SK-N-MC (cell line): ENCODE measurements at places on chromosomes 3 and 15.

DNA sequence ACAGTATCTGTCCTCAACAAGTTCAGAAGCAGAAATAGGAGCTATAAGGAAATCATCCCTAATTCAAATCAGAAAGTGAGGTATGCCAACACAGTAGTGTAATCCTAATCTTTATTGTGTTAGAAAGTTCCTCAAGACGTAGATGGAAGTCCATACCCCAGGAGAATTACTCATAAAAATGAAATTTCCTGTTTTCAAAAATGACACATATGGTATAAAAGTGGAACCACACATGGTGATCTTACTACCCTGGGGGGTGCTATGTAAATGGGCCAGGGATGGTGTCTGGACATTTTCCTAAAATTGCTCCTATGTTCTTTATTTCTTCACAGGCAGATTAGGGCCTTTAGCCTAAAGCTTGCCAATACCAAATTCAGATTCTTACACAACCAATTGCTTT, 204.1 kb downstream of the ARRDC4 start:
- DNase-seq: no peak

DNA sequence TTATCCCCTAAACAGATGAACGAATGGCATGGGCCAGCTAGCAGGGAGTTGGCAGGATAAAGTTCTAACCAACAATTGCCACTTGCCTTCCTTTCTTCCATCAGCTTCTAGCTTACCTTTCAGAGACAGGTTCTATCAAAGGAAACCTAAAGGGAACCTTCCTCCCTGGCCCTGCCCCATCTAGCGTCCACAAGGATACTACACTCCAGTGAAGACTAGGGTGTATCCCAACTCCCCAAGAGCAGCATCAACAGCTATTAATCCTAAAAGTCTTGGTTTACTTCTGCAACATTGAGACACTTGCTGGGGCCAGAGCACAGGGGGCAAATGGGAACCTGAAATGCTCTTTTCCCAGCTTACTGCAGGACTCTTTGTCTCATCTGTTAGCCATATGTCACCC, 37.0 kb upstream of the TMC3 start:
- no peak for DNase-seq

- no peak for DNase-seq
Observed at GRCh38 chr3:195241592-195242355, 29.2 kb downstream of the XXYLT1 start.

- no peak for DNase-seq
Observed at GRCh38 chr15:94677202-94677790, 445.9 kb downstream of the MCTP2 start.

DNA sequence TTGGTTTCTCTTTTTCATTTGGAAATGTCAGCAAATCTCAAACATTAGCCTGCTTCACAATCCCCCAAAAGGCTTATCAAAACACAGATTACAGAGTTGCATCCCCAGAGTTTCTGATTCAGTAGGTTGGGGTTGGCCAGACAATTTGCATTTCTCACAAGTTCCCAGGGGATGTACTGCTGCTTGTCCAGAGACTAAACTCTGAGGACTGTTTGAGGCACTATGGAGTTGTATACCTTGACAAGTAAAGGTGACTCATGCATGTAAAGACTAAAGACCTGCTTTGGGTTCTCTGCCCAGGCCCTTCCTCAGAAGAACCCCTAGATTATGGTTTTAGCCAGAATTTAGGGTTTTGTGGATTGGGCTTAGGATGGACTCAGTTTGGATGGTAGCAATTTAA, 151.1 kb upstream of the ARHGEF26 start:
- no peak for DNase-seq

DNA sequence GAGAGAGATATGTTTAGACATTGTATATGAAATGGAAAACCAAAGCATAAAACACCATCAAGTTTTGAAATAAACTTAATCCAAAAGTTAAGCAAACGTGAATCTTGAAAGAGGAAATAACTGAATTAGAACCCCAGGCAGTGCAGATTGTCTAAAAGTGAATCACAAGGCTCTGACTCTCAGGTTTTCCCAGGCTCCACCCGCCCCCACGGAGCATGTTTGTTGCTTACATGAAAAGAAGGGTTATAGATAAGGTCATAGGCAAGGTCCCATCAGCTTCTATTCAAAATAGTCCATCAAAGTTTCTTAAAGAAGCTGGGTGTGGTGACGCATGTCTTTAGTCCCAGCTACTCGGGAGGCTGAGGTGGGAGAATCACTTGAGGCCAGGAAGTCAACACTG, 29.0 kb upstream of the SLMAP start:
- DNase-seq: no peak

GRCh38 chr3:137669519-137670060, 94.5 kb upstream of the SOX14 start:
- no peak for DNase-seq

DNA sequence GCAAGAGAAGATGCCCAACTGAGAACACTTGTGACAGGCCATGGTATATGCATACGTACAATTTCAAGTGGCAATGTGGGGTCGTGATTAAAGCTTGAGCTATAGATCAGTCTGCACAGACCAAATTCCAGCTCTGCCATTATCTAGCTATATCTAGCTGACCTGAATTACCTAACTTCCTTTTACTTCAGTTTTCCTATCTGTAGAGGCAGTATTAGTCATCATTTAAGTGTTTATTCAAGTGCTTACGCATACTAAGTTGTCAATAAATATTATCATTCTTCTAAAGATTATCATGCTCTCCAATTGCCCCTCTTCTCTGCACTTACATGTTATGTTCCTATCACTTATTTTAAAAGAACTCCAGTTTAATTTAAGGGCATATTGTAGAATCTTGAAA, 87.9 kb downstream of the ARPP21 start:
- no peak for DNase-seq

GRCh38 chr3:69934398-69934797, 65.1 kb upstream of the SAMMSON start:
- no peak for DNase-seq

GRCh38 chr3:130843441-130843840, 50.4 kb upstream of the ATP2C1 start:
- no peak for DNase-seq

DNA sequence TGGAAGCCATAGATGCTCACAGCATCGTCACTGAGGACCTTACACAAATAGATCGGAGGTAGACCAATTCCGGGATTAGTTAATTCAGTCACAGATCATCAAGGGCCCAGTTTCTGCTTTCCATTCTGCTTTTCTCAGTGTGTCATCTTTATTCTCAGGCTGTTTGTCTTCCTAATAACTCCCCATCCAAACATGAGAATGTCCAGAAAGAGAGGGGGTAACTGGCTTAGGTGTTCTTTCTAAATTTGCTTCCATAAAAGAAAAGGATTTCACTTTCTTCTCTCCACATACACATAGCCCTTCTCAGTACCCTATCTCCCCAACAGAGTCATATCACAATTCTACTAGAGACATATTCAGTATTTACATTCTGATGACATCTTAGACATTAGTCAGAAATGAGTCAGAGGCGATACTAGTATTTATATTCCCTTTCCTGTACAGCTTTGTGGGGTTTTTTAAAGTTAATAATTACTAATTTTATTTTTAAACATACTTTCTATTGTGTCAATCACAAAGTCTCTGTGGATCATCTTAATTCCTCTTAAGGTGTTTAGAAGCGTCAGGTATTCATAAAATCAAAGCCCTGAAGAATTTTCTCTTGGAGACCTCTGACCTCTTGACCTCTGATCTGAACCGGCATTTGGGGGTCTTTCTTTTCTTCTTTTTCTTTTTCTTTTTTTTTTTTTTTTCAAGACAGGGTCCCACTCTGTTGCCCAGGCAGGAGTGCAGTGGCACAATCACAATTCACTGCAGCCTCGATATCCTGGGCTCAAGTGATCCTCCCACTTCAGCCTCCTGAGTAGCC, 24.3 kb upstream of the IL12A start:
- DNase-seq: no peak

GRCh38 chr3:124823648-124824047, 63.5 kb downstream of the ITGB5 start:
- DNase-seq: no peak

GRCh38 chr3:62718515-62719320, 156.5 kb downstream of the CADPS start:
- DNase-seq: no peak

DNA sequence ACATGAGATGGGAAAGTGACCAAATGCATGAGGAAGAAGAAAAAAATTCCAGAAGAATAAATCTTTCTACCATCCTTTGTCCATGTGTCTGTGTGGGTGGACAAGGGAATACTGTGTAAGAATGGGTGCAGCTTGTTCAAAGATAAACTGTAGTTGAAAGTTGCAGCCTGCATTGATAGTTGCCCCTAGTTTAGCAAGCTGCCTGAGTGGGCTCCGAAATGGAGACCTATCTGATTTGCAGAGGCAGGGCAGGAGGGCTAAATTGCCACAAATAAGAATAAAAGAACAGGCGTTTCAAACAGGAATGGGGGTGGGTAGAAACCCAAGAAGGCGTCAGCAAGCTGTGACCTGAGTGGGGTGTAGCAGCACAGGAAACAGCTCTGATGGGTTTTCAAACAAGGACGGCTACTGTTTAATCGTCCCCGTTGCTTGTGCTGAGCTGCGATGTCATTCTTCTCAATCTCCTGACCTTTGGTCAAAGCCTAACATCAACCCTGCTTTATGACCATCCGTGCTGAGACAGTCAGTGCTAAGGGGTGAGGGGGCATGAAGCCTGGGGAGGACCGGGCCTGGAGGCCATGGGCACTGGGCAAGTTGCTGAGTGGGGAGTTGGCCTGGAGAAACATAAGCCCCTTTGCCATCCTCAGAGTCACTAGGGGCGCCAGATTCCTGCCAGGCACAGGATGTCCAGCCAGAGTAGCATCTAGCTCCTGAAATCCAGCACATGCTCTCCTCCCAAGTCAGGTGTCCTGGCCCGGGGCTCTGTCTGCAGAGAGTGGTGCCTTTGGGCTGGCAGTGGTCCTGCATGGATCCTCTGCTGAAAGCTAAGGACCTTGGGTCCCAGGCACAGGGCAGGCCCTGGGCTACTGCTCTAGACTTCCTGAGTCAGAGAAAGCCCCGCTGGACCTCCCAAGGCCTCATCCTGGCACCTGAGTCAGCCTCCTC, 19.2 kb upstream of the C15orf39 start:
- no peak for DNase-seq

DNA sequence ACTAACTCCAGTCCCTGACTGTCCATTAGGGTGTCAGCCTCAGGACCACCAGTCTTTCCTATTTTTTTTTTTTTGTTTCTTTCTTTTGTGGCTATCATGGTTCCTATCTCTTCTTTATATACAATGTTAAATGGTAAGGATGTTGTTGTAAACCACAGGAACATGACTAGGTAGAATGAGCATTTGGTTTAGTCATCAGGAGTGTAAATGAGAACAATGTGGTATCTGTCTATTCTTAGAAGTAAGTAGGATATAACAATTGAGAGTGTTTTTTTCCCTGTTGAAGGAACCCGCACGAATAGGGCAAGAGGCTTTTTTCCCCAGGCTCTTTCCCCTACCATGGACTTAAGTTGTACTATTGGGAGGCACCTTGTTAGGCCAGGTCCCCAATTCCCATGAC, 880.3 kb upstream of the GBE1 start:
- no peak for DNase-seq

DNA sequence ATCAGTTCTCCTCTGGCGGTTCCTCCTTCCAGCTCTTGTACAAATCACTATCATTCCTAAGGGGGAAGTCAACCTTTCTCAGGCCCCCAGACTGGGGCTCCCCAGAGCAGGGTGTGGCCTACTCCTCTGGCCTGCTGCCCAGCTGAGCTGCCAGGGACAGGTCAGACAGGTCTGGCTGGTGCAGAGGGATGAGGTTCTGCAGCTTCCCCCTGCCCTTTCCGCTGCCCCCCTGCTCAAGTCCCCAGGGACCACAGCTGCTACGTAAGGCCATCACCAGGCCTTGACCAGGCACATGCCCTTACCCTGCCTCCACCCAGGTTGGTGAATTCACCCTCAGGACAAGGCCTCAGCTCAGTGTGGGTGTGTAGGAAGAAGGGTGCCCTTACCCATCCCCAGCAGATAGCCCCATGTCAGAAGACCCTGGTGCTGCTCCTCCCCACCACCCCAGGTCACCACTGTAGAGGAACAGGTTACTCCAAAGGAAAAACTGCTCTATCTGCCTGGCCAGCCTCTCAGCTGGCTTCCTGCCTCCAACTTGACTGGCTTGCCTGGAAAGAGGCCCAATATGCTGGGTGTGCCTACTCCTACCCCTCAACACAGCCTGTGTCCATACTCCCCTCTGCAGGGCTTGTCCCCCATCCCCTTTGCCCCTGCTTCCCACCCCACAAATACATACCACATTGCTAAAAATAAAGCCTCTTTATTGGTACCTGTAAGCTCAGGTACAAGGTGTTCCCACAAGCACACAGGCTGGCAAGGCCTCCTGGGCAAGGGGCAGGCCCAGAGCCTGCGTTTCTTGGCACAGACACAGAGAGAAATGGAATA, 12.0 kb downstream of the CSRNP1 start:
- no peak for DNase-seq

- DNase-seq: no peak
Observed at GRCh38 chr3:58434511-58434910, 879 bp upstream of the PDHB start.

GRCh38 chr3:107347751-107348150, 29.5 kb upstream of the CCDC54 start:
- DNase-seq: no peak

DNA sequence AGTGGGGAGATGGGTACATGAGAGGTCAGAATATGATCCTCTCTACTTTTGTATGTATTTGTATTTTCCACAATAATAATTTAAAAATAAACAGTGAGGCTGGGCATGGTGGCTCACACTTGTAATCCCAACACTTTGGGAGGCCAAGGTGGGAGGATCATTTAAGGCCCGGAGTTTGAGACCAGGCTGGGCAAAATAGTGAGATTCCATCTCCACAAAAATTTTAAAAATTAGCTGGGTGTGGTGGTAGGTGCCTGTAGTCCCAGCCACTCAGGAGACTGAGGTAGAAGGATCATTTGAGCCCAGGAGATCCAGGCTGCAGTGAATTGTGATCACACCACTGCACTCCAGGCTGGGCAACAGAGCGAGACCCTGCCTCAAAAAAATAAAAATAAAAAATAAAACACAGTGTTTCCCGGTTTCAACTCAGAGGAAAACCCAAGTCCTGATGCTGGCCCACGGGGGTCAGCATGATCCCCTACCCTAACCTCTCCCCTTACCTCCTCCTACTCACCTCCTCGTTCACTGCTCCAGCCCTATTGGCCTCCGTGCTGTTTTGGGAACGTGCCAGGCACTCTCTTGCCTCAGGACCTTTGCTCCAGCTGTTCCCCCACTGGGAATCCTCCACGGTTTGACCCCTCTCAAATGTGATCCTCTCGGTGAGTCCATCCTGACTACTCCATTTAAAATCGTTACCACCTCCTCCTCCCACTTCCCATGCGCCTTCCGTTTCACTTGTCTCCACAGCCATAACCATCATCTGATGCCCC, 2.9 kb upstream of the KLHL40 start:
- DNase-seq: no peak

DNA sequence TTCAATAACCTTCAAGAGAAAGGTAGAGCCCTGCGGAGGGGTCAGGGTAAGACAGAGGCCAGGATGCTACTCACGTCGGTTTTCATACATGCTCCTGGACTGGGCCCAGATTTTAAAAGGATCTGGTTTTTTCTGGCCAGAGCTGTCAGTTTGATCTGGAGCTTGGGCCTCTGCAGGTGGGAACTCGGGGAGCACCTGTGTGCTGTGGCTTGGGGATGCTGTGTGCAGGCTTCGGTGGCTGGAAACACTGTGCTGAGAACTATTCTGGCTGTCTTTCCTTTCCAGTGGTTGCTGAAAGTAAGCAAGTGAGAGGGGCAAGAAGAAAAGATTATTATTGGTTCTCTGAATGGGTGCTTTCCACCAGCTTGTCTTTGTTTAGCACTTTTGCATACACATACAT, 647.6 kb downstream of the MAGI1 start:
- DNase-seq: no peak

- DNase-seq: peak; percentile 82
Observed at GRCh38 chr3:42434777-42435380, 24.5 kb upstream of the LYZL4 start.
